ENCODE measurements at places on chromosomes 4 and X.
A peak's percentile ranks its signal among the peaks of the same experiment; 100 is the strongest.

- no peak for DNase-seq
Observed at GRCh38 chrX:17817251-17817650, 43.8 kb downstream of the RAI2 start.

GRCh38 chr4:128574706-128575105, 234.8 kb upstream of the JADE1 start:
- peak; percentile 33 for DNase-seq

DNA sequence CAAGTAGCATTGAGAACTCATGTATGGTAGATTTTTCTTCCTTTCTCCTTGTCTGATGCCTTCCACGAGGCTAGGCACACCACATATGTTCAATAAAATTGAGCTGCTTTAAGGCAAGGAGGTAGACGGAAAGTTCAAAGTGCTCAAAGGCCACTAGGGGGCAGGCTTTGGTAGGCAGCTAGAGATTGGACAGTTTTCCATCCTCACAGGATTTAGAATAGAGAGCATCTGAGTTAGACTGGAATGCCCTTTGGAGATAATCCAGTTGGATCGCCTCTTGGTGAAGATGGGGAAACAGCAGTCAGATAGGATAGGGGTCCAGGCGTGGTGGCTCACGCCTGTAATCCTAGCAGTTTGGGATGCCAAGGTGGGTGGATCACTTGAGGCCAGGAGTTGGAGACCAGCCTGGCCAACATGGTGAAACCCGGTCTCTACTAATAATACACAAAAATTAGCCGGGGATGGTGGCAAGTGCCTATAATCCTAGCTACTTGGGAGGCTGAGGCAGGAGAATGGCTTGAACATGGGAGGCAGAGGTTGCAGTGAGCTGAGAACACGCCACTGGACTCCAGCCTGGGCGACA, 30.4 kb downstream of the ELF4 start:
- no peak for DNase-seq

DNA sequence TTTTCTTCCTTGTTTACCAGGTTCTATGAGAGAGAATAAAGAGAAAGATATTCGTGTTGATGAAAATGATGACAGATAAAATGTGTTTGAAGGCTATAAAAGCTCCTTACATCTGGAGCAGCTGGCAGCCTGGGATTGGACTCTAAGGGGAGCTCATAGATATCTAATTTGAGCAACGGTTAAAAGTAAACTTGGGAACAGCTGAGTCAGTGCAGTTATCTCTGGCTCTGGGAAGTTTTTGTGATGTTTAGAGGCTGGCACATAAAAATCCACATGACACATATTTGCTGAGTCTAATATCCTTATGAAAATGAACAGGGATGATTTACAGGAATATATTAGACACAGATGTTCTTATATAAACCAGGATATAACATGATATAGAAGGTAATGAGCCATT, 331.8 kb upstream of the TENM3 start:
- no peak for DNase-seq

DNA sequence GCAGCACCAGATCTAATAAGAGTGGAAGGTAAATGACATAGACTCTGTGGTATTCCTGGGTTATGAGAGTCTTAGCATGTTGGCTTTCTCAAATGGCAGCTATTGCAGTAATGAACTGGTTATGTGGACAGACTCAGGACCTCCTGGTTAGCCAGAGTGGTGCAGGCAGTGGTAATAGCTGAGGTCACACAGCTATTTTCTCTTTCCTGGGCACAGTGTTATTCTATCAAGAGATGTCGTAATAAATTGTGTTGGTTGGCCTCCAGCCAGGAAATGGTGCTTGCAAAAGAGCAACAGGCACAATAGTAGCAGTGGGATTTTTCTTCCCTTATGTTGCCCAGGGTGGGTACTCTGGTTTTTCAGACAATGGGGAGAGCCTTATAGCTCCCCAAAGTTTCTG, 279.2 kb upstream of the FGF16 start:
- no peak for DNase-seq

DNA sequence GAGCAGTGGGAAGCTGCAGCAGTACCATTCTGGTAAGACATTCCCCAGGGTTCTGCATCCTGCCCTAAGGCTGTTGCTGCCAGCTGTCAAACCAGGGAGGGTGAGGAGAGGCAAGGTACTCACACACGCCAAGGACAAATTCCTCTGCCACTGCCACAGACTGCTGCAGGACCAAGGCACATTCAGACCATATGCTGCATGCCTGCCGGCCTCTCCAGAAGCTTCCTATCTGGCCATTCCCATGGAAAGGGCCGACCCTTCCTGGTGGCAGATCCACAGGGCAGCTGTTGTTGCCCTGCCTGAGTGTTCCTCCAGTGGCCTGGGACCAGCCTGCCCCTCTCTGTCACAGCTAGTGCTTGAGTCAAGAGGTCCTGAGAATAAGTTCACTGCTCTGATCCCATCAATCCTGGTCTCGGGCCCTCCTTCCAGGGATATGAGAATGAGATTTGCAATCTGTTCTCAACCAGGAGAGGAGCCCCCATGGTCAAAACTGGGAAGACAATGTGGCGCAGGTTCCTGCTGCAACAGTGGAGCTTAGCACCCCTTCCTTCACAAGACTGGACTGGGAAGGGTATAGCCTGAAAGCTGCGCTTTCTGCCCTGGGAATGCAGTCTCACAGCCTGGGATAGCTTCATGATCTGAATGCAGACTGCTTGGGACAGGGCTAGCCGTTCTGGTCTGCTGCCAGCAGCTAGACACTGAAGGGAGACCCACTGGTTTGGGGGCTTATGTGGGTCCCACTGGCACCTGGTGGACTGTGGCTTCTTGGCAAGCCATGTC, 342.5 kb upstream of the NDST3 start:
- DNase-seq: no peak

- no peak for DNase-seq
Observed at GRCh38 chrX:101452056-101452455, 33.2 kb upstream of the ARMCX4 start.

DNA sequence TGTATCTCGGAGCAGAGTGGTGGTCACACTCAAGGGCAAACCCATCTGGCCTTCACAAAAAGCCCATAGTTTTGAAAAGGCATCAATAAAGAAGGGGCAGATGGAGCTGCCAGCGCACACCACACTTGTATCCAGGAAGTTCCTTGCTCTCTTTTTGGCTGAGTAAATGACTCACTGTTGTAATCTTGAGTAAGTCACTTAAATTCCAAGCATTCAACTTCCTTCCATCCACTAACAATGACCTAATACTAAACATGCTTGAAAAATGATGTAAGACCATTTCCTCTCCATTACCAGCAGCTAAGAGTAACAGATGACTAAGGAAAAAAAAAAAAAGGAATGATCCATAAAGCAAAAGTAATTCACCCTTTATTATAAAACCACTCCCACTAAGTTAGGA, 32.4 kb upstream of the MYOZ2 start:
- no peak for DNase-seq

- no peak for DNase-seq
Observed at GRCh38 chrX:139844884-139845283, 88.0 kb downstream of the ATP11C start.

DNA sequence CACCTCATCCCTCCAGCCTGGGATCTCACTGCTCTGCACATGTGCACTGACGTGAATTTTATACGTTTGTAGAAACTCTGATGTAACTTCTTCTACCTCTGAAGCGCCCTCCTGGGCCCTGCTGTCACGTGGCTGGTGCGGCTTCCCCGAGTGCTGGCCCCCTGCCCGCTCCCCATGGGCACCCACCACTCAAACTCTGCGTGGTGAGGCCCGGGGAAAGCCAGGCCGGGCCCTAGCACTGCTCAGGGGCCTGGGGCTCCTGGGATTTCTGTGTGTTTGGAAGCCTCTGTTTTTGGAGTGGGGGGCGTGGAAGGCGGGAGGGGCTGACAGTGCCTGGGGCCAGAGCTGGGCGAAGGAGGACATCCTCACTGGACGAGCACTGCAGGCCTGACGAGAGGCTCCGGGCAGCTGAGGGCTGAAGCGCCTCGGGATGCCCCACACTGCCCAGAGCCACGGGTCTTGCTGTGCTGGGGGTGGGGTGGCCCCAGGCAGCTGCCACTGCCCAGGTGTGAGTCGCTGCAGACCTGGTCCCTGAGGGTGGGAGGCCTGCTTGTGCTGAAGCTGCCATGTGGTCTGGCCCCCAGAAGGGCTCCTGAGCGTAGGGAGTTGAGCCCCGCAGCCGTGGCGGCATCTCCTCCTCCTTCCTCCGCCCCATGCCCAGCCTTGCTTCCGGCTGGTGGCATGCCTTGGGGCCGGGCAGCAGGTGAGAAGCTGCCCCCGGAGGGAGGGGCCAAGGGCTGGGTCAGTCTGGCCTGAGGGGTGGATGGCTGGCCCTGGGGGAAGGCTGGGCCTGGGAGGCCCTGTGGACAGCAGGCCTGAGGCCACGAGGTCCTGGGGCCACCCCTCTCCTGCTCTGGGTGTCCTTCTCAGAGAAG, 7.7 kb downstream of the NAT8L start:
- no peak for DNase-seq

- DNase-seq: no peak
Observed at GRCh38 chr4:146401274-146401673, 120.5 kb downstream of the SLC10A7 start.

DNA sequence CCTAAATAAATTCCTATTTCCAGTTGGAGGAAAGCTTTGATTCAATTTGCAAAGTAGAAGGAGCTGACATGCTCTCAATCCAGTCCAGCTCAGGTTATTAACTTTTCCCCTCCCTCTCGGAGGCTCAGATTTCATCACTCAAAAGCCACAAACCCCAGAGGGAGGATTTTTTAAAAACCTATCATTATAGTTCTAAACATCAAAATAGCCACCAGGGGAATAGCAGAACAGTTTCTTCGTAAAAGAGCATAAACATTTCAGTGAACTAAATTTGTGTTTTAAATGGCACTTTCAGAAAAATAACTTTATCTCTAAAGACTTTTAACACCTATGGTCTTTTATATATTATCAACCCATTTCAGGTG, 8.8 kb downstream of the GPRIN3 start:
- no peak for DNase-seq

GRCh38 chr4:33485111-33485510, 2759.2 kb downstream of the ARAP2 start:
- DNase-seq: no peak

DNA sequence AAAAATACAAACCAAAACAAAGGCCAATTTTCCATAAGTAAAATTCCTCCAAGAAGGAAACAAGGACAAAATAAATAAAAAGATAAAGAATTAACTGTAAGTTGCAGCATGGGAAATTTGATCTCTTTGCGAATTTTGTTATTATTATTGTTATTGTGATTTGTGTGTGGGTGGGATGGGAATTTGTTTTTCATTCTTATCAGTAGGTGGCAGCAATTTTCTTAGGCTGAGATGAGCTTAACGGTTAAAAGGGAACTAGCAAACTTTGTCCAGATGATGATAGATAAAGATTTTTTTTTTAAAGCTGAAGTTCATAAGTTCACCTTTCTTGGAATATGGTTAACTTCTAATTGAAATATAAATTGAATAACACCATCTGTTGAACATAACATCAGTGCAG, 83.2 kb upstream of the IL1RAPL2 start:
- DNase-seq: no peak

DNA sequence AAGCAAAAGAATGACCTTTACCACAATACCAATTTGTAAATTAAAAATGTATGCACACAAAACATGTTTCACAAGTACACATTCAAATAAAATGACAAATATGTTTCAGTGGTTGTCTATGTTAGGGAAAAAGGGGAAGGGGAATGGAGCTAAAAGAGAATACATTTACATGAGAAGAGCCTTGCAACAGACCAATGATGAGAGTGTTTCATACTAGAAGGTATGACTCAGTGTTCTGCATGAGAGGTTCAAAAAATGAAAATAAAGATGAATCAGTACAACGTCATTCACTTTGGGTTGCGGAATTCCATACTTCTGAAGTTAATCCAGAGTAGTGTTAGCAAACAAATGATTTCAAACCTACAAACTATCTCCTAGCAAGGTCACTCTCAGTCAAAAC, 51.7 kb downstream of the RPGR start:
- no peak for DNase-seq

DNA sequence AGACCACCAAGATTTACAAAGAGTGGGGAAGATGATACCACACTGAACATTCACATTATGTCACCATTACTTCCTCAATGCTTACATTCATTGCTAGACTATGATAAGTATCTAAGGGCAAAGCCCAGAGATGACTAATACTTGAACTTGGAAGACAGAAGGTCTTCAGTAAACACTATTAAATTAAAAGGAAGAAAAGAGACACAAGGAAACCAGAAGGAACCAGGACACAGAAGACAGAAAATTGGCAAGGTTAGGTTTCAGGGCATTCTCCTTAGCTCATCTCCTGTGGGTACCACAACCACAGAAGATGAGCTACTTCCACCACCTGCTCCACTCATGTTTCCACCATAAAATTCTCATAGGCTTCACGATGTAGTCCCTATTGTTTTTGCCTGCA, 64.9 kb downstream of the NLGN4X start:
- no peak for DNase-seq

DNA sequence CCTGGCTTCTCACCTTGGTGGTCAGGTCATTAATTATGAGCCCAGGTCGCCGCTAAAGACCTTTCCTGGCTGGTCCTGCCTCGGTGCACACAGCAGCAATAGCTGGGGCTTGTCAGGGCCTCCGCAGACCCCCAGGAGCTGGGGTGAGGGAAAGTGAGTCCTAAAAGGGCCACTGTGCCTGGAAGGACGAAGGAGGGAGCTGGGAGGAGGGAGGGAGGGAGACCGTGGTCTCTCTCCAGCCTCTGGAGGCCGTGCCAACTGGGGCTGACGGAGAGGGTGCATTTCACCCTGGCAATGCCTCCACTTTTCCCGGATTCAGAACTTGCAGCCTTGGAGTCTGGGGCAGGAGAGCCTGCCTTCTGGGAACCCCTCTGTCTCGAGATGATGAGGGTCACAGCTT, 60.4 kb downstream of the CRLF2 start:
- no peak for DNase-seq

DNA sequence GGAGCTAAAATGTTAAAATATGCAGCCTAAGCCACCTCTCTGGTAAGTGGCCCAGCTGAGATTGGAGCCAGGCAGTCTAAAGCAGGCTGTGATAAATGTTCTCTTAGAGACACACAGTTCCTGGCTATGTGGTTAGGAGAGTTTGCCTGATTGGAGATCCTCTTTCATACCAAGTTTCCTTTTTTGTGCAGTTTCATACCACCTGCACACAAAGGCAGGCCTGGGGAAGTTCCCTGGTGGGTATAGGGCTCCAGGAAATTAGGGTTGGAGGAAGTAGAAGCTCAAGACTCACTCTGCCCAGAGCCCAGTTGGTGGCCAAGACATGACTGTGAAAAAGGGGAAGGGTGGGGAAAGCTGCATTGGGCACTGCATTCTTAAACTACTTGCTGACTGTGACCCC, 16.9 kb downstream of the CYBB start:
- no peak for DNase-seq

DNA sequence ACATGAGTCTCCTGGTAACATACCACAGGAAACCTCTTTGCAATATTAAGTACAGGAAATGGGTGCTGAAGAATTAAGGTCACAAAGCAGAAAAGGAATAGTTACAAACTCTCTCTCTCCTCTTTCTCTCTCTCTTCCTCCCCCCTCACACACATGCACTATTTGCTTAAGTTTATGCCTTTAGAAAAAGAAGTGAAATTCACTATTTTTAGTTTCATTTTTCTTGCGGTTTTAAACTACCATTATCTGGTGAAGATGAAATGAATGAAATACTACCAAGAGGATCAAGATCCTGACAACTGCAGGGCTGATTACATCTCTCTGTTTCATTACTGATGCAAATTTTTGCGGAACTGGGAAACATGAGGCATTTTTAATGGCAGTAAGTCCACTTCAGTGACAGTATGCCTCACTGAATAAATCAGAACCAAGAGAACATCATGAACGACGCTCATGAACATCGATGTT, 64.3 kb upstream of the FTHL17 start:
- DNase-seq: no peak

- DNase-seq: no peak
Observed at GRCh38 chr4:126267689-126268088, 952.9 kb downstream of the FAT4 start.

All from activated T-cell treated with anti-CD3 and anti-CD28 coated beads for 24 hours (primary cell).